ENCODE measurements at places on chromosomes 3 and 15.

- no peak for DNase-seq
Measured at GRCh38 chr15:51186891-51187290, 92.2 kb upstream of the TNFAIP8L3 start.

GRCh38 chr3:138042043-138042442 lies 32.1 kb downstream of the CLDN18 start:
- no peak for DNase-seq

DNA sequence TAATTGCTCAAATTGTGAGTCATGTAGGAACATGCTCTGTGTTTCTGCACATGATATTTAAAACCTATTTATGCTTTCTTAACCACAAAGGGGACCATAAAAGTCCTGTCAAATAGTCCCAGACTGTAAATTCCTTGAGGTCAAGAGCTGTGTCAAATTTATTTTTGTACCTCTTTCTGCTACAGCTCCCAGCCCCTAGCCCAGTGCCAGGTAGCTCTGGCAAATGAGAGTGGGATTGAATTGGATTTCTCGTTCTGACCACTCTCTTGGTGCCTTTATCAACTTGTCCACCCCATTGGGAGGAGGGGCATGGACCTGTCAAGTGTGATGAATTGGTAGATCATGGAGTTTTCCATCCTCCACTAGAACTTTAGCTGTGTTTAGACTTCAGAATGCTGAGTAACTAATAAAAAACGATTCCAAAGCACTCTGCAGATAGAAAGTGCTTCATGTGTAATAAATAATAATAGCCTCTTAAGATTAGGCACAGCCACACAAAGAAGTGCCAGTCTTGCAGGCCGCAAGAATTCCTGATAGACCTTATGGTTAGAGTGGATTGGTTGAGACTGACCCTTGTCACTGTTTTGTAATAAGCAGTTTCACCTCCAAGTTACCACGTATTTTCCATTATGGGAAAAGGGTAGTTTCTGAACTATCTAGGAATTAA lies 120.4 kb downstream of the LPP start:
- no peak for DNase-seq

DNA sequence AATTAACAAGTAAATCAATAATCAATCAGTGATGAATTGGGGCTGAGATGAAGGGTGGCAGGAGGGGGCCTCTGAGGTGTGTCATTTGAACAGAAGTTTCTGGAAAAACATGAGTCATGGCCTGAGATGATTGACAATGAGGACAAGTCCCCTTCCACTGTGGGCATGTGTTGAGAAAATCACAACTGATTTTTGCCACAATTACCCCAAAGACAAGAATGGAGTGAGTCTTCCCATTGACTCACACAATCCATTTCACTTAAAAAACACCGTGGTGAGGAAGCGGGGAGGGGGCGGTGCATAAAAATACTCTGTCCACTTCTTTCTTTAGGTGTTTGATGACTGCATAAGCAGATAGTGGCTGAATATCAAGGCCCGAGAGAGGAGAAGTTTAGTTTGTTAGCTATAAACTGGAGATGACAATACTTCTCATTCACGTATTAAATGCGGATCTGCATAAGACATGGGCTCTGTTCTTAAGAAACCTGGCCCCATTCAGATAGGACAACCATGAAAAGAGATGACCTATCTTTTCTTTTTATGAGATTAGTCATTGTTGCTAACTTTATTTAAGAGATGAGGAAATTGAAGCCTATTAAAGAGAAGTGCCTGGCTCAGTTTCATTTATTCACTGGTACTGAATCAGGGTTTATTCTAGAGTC lies 34.7 kb downstream of the SHC4 start:
- no peak for DNase-seq

DNA sequence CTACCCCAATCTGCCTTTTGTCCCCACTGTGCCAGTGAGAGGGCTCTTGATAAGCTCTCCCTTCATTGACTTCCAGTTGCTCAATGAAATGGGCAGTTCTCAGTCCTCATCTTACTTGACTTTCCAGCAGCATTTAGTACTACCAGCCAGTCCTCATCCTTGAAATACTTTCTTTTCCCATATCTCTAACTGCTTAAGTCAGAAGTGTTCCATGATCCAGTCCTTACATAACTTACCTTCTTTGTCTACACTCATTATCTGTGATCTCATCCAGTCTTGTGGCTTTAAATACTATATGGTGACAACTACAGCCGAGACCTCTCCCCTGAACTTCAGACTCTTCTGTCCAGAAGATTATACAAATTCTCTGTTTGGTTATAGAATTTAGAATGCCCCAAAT lies 28.7 kb downstream of the RARRES1 start:
- no peak for DNase-seq

DNA sequence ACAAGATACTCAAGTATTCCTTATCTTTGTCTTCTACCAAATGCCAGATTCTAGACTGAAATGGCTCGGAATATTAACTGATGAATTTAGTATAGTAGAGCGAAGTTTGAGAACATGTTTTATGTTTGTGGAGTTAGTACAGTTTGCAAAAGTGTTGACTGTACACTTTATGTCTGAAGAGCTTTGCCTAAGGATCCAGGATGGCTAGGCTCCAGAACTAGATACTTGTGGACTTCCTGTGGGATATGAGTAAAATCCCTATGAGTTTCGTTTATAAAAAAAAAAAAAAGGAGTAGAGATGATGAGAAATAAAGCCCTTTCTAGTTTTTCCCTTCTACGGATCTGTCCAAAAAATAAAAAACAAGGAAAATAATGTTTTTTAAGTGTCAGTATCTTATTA lies 96.7 kb downstream of the TP63 start:
- no peak for DNase-seq

- no peak for DNase-seq
Measured at GRCh38 chr3:157872902-157873301, 233.3 kb downstream of the SHOX2 start.

- DNase-seq = peak; percentile 46
Measured at GRCh38 chr3:46440531-46441294, 24.0 kb downstream of the LTF start.

- DNase-seq = no peak
Measured at GRCh38 chr3:64539451-64540196, 148.2 kb downstream of the ADAMTS9 start.

DNA sequence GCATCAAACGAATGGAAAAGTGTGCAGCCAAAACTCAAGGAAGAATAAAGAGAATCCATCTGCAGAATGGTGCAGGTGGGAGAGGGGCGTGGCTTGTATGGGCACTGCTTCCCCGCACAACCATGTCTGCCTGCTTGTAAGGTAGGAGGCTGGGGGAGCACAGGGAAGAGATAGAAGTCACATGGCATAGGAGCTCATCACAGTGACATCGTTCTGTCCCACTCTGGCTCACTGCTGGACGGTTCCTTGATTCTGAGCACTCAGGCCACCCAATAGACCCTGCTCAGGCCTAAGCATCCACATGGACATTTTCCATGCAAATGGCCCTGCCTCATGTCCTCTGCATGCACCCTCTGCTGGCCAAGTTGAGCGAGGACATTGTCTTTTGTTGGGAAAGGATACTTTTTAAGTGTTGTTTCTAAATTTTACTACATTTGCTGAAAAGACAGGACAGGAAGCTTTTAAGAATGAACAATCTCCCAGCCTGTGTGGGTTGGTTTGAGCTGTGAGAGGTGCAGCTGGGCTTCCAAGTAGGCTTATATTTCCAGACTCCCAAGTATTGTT lies 3.1 kb downstream of the MYLK start:
- no peak for DNase-seq

DNA sequence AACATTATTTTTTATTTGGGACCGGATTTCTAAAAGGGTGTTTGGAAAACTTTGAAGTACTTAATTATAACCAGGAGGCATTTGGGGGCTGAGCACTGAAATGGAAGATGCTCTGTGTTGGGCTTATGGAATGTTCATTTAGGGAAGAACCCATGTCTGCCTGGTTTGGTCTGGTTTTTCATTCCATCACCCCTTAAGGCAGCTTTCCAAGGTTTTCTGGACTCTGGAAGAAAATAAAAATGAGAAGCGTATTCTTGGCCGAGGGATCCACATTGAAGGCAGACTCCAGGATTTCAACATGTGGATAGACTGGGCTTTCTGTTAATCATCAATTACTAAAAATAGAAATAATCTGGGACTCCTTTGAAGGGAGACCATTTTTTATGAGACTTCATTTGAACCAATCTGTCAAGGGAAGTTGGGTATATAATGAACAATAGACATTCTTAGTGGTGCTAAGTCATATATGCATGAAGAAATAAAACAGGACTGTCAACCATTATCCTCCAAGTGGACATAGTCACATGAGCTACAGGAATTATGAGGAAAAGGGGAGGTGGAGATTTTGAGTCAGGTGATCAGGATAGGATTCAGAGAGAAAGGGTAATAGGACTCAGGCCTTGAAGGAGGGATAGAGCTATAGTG lies 270.5 kb upstream of the ADAMTS9 start:
- DNase-seq = no peak

DNA sequence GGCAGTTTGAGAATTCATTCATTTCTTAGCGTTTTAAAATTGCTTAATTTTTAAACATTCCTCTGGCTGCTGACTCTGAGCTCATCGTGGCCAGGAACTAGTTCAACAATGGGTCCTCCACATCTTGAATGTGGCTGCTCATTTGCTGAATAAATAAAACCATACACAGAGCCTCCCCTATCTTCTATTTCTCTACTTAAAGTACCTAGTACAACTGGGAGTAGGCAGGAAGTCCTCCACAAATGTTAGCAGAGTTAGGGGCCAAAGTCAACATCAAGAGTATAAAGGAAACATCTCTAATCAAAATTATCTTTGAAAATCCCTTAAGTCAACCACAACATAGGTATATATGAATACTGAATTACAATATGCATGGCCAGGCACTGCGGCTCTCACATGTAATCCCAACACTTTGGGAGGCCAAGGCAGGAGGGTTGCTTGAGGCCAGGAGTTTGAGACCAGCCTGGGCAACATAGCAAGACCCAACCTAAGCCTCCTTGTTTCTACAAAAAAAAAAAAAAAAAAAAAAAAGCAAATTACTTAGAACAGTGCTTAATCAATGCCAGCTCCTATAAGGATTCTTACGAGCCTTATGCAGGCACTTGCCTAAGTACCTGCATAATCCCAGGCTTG lies 57.5 kb upstream of the LMOD3 start:
- no peak for DNase-seq

DNA sequence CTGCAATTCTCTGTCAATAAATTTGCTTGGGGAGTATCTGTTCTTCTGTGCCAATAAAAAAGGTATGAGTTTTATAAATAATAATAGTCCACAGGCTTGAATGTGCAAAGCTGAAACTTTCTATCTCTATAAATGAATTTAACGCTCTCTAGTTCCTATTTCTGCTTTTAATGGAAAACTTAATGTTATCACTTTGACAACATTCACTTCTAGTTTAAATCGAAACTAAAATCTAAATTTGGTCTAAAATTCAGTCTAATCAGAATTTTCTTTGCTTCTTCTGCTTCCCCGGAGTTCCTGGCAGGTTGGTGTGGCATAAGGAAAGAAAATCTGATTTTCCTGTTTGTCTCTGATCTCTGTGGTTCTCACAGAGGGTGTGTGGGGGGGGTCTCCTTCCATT lies 450.1 kb upstream of the TBL1XR1 start:
- DNase-seq = no peak

DNA sequence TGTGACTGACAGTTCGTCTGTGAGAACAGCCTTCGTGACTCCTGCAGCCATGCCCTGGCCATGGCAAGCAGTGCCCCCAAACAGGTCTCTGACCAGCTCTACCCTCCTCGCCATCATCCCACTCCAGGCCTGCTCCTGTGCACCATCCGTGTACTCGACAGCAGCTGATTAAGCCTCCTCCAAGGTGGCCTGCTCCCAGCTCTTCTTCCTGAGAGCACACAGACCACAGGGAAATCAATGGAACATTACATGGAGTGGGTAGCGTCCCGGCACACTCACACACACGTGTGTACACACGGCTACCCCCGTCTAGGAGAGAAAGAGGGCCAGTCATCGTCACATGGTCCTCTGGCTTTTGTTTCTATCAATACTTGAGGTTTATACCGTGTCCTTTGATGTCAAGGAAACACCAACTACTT lies 21.1 kb downstream of the ANXA2 start:
- DNase-seq = no peak

- DNase-seq = no peak
Measured at GRCh38 chr15:96049323-96049722, 281.2 kb upstream of the NR2F2 start.

GRCh38 chr3:50167069-50167840 lies 12.1 kb downstream of the SEMA3F start:
- no peak for DNase-seq

All from stimulated activated naive B cell treated with anti-CD40 and anti-IgM and Interleukin-4, amounts not matched to agents 10 μg/mL and 1 μg/mL and 100 μg/mL, for 72 hours (primary cell).